ENCODE measurements at places on chromosomes 5 and 9.

DNA sequence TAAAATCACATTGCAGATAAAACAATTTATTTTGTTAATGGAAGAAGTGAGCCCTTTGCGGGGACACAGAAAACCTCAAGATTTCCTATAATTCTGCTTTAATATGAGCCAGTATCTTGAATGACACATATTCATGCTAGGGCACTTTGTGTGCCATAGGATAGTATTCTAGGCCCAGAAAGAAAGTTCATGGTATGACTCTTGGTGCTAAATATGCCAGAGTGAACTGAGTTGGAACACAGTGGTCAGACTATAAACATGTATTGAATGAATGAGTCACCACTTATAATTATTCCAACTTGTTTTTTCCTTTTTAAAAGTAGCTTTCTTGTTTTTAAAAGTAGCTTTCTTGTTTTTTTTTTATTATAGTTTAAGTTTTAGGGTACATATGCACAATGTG is 46.0 kb downstream of the ADAMTS19 start:
- DNase-seq, result no peak

- DNase-seq, result no peak
These were observed 56.3 kb upstream of the SPATA31E1 start for GRCh38 chr9:87826331-87826730.

- DNase-seq, result peak; percentile 92
These were observed 114.1 kb upstream of the RIOK2 start for GRCh38 chr5:97297063-97297703.

DNA sequence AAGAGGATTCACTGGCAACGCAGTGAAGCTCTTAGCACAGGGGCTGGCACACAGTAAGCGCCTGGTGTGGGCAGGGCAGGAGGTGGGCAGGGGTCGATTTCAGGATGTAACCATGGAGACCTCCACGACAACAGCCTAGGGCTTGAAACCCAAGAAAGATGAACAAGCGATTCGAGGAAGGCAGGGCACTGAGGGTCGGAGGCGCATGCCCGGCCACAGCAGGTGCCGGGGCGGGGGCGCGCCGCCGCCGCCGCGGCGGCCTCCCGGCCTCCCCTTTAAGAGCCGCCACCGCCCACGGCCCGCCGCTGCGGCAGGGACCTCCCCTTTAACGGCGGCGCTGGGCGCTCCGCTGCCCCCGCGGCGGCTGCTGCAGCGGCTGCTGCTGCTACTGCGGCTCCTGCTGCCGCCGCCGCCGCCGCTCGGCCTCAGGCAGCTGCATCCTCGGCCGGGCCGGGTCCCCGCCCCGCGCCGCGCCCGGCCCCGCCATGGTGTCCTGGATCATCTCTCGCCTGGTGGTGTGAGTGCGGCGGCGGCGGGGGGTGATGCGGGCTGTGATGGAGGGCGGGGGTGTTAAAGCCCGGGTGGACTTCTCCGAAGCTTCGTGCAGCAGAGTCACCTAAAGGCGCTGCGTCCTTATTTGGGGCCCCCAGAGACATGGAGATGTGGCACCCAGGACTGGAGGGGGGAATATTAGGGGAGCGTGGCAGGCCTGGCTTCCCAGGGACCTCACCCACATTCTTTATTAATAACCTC is at the start of gene REEP2:
TSS of gene REEP2 (plus strand) at position 334 of the 753 bp plus-strand sequence. CDS start at position 486, 152 bp downstream.
- peak; percentile 90 for DNase-seq

GRCh38 chr5:74370168-74370567 is 270.4 kb downstream of the ENC1 start:
- DNase-seq, result no peak

GRCh38 chr5:39498278-39498952 is 73.6 kb upstream of the DAB2 start:
- DNase-seq, result no peak

- peak; percentile 52 for DNase-seq
These were observed 135.2 kb downstream of the GNA14 start for GRCh38 chr9:77512876-77513275.

DNA sequence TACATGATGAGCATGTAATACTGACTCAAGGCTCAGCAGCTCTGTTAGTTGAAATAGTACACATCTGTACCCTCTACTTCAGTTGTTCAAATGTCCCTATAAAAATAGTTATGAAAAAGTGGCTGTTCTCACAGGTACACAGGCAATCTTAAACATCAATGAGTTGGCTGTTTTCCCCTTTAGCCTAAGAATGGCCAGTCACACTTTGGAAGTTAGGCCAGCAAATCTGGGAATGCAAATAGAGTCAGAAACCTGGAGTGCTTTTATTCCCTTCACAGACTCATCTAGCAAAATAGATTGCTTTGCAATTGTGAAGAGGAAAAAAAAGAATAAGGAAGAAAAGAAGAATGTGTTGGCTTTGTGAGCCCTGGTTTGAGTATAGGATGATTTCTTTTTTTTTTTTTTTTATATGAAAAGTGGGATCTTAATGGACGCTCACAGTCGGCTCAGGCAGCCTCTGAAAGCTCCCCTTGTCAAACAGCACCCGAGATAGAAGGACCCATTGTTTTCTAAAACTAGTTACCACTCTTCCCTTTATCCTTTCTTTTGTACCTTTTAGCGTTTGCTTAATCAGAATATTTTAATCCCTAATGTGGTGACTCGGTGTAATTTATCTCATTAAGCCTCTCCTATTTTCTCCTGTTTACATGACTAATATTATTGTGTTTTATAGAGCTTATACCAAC is 27.9 kb upstream of the TLE1 start:
- no peak for DNase-seq

DNA sequence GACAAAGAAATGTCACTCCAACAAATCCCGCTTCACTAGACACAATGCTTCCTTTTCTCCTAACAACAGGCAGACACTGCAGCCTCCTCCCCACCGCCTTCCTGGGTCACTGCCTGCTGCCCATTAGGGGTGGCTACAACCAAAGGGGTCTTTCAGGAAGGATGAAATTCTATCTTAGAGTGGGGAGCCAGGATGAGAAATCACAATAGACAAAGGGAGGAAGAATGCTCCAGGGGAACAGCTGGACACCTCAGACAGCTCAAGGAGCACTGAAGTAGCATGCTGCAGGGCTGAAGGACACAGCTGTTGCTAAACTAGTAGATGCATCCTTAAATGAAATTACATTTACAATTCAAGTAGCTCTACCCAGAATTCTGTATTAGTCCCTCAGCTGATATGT is 54.2 kb downstream of the PRELID2 start:
- peak; percentile 56 for DNase-seq

GRCh38 chr5:127425868-127426267 is 91.6 kb upstream of the PRRC1 start:
- DNase-seq, result no peak

DNA sequence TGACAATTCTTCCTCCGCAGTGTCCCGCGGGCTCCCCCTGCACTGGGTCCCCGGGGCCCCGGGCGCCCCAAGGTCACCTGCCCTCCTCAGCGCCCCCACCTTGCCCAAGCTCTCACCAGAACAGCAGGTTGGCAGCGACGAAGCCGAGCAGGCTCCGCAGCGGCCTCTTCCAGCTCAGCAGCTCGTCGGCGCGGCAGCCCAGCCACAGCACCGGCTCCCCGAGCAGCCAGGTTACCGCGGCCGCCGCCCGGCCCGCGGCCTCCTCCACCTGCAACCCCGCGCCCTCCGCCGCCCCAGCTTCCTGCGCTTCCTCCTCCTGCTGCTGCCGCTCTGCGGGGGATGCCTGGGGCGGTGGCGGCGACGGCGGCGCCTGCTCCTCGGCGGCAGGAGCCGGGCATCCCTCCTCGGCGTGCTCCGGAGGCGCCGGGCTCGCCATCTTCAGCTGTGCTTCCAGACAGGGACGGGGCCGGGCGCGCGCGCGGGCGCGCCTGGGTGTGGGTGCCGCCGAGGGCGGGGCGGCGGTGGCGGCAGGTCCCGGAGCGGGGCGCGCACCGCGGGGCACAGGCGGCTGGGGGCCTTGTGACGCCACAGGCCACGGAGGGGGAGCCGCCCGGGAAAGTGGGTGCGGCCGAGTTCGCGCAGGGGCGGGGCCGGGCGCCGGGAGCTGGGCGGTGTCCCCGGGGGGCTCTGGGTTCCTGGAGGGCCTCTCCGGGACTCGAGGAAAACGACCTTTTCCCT is at the start of gene RETREG1:
TSS of gene RETREG1 (minus strand) at position 462 of the 738 bp plus-strand sequence. CDS start at position 436, 26 bp downstream.
- peak; percentile 92 for DNase-seq

GRCh38 chr9:6973762-6974161 is 216.0 kb downstream of the KDM4C start:
- DNase-seq, result peak; percentile 59

DNA sequence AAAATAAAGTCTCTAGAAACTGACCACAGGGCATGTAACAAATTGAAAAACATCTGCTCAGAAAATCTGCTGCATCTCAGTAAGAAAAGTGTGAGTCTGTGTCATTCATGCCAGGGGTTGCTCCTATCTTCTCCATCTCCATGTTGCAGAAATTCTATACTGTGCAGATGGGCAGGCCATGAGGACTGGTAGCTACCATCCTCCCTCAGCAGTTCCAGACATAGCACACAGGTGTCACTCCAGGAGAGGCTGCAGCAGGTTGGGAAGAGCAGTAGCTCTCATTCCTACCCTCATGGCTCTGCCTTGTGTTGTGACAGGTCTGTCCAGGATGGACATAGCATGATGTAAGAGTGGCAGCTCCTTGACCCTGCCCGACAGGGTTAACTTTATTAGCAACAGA is 173.4 kb downstream of the NDUFS4 start:
- peak; percentile 36 for DNase-seq

DNA sequence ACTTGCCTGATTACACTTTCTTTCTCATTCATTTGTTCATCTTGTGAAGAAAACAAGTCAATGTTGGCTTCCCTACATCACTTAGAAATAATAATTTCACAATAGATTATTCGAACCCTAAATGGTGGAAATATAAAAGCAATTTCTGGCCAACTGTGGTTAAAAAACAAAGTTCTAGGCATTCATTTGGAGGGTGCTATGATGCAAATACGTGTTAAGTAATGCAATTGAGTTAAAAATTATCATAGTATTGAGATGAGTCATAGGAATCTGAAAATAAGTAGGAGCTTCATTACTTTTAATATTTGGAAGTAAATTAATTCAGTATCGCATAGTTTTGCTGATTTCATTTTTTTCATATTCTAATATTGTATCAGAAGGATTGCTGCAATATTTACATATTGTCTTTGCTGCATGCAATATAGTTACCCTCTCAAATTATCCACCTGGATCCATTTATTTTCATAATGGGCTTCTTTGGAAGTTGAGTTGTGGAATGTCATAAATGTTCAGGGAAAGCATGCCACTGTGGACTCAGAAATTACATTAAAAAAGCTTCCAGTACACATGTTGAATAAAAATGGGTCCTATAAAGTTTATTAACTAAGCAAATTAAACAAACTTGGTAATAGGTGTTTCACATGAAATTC is 647.7 kb upstream of the WWC1 start:
- no peak for DNase-seq

DNA sequence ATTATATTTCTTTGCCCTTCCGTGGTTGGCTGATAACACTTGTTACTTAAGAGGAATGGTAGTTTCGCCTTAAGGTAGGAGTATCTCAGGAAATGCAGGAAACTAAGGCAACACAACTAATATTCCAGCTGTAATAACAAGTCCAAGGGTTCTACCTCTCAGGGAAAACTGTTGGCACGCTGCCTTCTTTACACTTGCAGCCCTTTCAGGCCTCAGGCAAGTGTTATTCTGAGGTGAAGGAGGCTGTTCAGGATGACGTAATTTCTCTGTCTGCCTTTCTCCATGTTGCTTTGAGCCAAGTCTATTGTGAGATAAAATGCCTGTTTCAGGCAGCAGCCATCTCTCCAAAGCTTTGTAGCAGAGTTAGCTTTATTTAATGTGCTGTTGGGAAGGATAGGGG is 38.0 kb downstream of the VCAN start:
- peak; percentile 90 for DNase-seq

DNA sequence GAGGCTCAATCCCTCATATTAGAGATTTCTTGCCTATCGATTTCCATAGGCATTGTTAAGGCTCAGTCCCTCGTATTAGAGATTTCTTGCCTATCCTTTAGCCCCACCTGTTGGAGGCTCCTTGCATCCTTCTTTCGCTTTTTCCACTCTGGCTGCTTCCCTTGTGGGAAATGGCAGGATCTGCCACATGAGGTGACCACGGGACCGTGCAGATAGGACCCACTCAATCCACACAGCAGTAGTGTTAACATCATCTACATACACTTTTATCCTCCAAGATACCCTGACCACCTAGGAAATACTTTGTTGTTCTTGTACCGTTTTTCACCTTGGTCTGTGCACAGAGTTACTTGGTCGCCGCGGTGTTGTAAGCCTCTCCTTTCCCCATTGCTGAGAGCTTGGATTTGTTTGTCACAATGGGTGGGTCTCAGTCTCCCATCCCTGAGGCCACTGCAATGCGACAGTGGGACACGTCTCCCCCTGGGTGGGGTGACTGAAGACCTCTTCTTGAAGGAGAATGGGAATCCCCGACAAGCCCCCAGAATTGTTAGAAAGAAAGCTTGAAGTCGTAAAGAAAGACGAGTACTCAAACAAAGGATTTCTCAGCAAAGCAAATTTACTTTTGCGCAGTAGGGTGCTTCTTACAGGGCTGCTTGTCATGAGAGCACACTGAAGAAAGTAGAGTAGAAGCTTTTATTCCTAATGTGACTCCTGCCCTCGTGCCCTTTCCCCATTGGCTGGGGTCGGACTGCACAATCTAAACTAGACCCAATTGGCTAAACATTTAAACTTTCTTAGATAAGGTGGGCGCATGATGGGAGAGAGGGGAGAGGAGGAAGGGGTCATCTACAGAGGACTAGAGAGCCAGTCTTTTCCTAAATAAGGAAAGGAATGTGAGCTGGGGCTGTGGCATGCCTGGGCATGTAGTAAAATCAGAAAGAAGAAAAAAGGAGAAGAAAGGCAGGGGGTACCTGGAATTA is 19.8 kb downstream of the IFT74 start:
- DNase-seq, result peak; percentile 78

- peak; percentile 34 for DNase-seq
These were observed 17.2 kb upstream of the C5orf15 start for GRCh38 chr5:133985540-133986180.

GRCh38 chr9:107465467-107466451 is 23.8 kb downstream of the KLF4 start:
- DNase-seq, result peak; percentile 79

- DNase-seq, result peak; percentile 32
These were observed 27.2 kb upstream of the CCNJL start for GRCh38 chr5:160339406-160340130.

DNA sequence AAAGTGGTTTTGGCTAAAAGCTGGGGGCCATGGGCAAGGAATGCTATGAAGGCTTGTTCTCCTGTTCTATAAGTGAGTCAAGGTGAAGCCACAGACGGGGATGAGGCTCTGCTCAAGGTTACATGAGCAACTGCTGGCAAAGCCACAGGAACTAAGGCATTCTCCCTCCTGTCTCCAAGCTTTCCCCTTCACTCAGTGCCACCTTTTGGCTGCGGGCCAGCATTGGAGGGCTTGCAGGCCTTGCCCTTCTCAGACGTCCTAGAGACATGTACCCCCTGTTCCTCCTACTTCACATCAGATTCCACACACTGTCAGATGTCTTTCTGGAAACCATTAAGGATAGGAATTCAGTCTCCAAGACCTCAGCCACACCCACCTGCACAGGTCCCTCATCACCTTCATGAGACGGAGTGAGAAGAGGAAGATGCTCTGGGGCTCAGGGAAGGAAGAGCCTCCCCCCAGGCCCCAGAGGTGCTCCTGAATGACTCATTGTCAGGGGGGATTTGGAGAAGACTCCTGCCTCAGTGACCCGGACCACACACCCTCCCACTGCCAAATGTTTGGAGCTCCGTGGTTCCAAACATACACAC is 20.5 kb upstream of the MEIKIN start:
- DNase-seq, result no peak

GRCh38 chr5:7875151-7875550 is 6.2 kb downstream of the MTRR start:
- DNase-seq, result no peak
